ENCODE measurements at places on chromosomes 2 and 18.

DNA sequence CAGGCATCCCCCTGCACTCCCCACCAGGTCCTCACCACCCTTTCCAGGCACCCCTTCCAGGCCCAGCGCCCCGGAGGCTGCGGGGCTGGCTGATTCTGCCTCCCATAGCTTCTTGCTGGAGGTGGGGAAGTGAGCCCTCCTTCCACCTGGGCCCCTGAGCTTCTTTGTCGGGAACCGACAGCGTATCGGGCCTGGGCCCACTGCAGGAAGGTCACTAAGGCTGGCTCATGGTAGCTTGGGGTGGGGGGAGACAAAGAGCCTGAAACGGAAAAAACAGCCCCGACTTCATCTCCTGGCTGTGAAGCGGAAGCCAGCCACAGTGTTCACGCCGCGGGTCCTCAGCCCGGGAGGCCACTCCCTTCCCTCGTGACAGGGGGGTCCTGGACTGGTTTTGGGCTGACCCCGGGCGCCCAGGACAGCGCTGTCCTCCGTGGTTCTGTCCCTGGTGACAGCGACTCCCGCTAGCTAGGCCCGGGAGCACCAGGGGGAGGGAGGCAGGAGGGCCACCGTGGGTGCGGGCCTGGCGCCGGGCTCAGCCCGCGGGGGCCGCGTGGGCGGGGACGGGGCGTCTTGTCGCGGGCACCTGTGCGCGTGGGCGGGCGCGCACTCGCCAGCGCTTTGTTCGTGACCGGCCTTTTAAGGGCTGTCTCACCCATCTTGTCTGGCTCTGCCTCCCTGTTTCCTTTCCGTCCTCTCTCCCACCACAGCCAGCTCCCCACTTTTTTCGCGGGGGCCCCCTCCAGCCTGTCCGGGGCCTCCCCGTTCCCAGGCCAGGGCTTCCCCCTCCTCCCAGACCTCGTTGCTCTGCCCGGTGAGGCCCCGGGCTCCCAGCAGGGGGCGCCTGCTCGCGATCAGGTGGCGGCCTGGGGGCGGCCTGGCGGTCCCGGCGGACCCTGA is 64.9 kb downstream of the DNMT3A start:
- DNase-seq, result peak; percentile 81

GRCh38 chr2:10932345-10933151 is 20.8 kb downstream of the KCNF1 start:
- DNase-seq, result no peak

- DNase-seq, result no peak
Measured at GRCh38 chr18:39414009-39414700, 1848.6 kb upstream of the CELF4 start.

DNA sequence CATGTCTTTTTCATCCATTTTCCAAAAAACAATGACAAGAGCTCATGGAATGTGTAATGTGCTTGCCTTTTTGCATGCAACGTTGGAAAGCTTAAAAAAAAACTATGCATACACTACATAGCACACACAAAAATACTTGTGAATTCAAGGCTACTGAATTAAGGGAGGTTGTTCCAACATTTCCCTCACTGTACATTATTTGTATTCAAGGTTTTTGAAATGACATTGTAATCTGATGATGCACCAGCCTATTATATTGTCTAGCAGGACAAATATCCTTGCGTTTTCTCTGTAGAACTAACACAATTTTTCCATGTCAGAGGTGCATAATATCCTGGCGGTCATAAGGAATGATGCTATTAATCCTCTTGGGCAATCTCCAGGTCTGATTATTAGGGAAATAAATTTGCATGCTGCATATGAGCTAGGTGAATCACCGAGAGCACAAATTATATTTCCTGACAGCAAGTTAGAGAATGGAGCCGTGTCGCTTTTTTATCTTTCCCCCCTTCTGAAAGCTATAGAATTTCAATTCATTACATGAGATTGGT is 836.9 kb upstream of the FANCL start:
- DNase-seq, result no peak

GRCh38 chr2:136217996-136218395 is 100.0 kb upstream of the CXCR4 start:
- no peak for DNase-seq

GRCh38 chr2:106581755-106582147 is 94.6 kb downstream of the CD8B2 start:
- DNase-seq, result no peak

DNA sequence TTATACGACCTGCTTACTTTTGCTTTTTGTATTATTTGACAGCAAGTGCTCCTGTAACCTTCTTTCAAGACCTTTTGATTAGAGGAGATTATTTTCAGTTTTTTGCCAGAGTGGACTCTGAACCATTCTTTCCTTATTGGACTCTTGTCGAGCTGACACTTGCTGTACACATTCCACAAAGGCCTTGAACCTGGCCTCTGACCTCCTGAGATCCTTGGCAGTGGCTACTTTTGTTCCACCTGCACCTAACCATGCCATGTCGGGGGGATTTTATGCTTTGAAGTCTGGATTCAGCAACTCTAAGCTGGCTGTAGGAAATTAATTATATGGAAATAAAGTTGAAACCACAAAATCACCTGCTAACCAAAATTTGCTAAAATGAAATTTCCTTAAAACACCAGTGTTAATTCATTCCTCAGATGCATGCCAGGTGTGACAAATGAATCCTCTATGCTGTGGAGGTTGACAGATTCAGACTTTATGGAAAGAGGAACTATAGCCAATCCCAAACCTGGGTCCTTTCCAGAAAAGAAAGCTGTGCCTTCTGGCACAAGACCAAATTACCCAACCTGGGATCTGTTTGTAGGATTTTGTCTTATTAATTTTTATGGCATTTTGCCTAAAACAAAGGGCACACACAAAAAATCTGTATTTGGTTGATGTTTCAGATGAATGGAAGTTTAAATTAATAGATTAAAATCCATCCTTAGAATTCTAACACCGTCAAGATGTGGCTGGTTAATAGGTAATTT is 110.4 kb downstream of the CDC42EP3 start:
- DNase-seq, result no peak
